Stimulated activated CD4-positive, alpha-beta T cell treated with anti-CD3 and anti-CD28 coated beads, TNF-alpha, amount 100 ng/mL, for 48 hours (primary cell): ENCODE measurements at places on chromosomes 5 and 9.
A peak's percentile ranks its signal among the peaks of the same experiment; 100 is the strongest.

GRCh38 chr5:158165647-158166046, 306.7 kb upstream of the CLINT1 start:
- DNase-seq, result no peak

DNA sequence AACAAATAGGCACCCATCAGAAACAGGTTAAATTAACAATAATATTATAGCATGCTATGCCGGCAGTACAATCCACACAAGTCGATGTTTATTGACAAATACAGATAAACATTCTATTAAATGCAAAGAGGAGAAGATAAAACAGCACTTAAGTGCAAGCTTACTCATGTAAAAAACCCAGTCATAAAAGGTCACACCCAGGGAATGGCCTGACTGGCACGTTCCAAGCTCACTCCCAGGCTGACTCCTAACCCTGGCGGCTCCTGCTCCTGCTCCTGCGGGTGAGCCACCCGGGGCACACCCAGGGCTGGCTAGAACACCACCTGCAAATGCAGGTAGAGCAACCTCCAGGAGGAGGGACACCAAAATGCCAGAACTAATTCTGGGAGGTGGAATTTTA, 66.9 kb downstream of the SEMA4D start:
- DNase-seq, result no peak

DNA sequence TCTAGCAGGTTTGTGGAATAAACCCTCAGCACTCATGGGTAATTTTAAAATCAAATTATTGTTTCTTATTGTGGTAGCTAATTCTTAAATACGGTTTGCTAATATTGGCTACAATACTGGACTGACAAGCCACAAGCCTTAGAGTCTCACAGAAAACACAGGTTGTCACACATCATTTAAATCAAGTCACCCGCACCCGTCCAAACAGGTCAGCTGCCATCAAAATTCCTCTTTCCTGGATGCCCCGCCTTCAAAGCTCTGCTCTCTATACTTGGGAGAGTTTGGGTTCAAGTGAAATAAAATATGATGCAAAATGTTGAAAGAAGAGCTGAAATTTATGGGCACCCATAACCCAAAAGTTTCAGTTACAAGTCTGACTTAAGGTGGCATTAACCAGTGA, 12.3 kb upstream of the SUSD1 start:
- no peak for DNase-seq

DNA sequence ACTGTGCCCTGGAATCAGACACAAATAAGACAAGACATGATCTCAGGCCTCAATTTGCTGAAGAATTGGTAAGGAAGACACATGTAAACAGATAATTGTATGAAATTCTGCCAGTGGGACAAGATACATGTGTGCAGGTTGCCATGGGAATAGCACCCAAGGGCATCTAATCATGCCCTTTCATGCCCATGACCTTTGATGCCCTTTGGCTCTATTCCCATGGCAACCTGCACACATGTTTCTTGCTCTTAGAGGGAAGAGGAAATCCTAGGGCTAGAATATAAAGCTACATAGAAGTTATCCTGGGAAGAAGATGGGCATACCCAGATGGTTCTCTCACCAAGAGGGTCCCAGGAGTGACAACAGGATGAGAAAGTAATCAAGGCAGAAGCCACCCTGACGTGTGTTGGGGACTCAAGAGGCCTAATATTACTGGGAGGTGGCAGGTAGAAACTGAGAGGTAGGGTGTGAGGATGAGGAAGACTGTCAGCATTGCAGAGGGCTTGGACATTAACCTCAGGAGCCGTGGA, 34.4 kb downstream of the P4HA2 start:
- no peak for DNase-seq

GRCh38 chr9:72534931-72535330, 13.5 kb downstream of the TMC1 start:
- no peak for DNase-seq

DNA sequence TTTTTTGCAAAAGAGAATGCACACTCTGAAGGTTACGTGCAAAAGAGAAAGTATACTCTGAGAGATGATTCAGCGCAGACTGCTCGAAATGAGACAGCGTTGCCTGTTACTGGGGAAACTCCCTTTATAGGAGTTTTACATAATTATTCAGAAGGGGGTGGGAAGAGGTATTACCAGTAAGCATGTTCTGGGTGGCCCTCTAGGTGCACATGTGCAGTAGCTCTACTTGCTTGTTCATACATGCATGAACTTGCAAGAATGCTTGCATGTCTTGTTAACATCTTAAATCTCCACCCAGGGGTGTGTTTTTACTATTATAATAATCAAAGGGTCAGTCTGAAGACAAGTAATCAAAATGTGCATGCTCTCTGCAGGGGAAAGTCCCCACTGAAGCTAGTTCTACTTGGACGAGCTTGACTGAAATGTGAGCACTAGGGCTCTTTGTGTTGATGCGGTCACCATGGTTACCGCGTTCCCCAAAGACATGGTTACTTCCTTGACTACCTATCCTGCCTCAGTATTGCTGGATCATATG, 75.5 kb downstream of the SGCD start:
- DNase-seq, result peak; percentile 29

- DNase-seq, result no peak
Observed at GRCh38 chr9:2389404-2389803, 232.2 kb upstream of the VLDLR start.

GRCh38 chr5:140311011-140311467, 8.1 kb upstream of the PFDN1 start:
- DNase-seq, result no peak

DNA sequence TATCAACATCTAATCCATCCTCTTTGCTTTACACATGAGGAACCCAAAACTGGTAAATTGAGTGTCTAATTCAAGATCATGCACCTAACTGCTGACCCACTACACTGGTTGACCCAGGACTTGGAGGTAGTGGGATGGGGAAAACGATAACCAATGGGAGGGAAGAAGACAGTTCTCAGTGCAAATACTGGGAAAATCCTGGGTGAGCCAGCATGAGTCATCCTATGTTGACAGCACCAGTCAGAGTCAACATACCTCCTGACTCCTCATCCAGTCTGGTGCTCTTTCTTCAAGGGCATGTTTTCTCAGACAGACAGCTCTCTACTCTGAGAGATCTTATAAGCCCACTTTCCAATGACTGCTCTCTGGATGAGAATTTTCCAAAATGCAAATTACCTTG, 232.8 kb upstream of the PTGER4 start:
- no peak for DNase-seq

DNA sequence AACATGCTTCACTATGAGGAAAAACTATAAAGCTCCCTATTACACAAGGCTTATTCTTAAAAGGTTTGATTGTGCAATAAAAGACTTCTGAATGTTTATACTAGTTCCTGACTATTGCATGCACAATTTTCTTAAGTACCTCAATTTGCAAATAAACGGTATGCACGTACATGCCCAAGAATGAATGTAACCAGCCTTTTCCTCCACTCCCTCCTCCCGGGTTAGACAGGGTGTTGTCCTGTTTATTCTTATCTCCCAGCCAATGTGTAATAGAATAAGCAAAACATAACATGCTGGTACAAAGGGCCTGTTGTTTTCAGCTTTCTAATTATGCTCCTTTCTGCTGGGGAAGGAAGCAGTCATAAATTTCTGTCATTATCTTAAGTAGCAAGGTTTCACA, 79.1 kb downstream of the AOPEP start:
- no peak for DNase-seq

DNA sequence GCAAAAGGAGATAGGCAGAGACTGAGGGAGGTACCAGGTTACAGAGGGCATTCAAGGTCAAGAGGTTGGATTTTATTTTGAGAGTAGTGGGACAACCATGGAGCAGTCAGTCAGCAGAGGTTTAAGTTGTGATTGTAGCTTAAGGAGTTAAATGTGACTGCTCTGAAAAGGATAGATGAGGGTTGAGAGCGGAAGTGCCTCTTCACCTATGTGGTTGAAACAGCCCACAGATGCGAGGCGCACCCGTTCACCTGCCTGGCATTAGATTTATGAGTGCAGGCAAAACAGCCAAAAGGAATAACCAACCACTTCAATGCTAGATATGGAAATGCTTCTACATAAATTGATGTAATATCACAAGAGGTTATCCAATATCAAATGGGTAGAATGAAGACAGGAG, 8.4 kb downstream of the ZNF474 start:
- DNase-seq, result no peak

DNA sequence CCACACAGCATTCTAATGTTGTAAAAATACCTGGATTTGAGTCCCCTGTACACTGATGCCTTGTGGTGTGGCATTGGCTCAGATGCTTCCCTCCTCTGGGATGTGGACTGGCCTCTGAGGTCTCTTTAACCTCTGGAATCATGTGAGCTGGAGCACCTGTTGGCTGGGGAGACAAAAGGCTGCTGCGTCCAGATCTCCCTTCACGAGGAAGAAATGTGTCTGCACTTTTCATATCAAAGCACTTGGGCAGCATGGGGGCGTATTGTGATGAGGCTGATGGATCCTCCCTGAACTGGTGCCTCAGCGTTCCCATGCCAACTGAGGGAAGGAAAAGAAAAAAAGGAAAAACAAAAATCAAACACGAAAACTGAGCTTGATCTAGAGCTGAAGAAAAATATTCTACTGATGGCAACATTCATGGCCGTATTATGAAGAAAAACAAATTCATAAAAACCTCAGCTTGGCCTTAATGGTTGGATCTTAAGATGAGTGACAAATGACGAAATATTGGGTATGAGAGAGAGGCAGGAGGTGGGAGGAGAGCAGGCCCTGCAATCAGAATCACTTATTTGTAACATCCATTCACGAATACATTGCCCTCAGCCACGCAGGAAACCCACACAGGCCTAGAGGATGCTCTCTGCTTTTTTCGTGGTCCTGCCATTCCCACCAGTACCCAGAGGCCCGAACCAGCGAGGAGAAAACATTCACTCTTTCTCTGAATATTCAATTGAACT, 26.2 kb downstream of the GRIA1 start:
- DNase-seq, result no peak

- DNase-seq, result no peak
Observed at GRCh38 chr5:81140441-81140840, 92.7 kb upstream of the CKMT2 start.

- no peak for DNase-seq
Observed at GRCh38 chr9:89441986-89442385, 55.9 kb downstream of the SEMA4D start.

GRCh38 chr5:31066655-31067328, 126.7 kb upstream of the CDH6 start:
- no peak for DNase-seq

DNA sequence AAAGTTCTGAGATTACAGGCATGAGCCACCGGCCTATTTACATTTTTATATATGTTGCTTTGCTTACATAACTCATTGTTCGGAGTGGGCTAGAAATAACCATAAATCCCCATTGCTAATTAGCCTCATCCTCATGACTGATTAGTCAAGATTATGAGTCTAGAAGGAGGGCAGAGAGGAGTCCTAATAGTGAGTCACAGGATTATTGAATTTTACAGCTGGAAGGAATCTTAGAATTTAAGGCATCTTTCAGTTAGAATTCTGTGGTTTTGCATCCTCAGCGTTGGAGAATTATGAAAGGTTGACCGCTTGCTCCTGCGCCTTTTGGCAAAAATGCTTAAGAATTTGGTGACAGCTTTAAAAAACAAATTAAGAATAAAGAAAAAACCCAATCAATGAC, 2.6 kb upstream of the PBX3 start:
- no peak for DNase-seq

DNA sequence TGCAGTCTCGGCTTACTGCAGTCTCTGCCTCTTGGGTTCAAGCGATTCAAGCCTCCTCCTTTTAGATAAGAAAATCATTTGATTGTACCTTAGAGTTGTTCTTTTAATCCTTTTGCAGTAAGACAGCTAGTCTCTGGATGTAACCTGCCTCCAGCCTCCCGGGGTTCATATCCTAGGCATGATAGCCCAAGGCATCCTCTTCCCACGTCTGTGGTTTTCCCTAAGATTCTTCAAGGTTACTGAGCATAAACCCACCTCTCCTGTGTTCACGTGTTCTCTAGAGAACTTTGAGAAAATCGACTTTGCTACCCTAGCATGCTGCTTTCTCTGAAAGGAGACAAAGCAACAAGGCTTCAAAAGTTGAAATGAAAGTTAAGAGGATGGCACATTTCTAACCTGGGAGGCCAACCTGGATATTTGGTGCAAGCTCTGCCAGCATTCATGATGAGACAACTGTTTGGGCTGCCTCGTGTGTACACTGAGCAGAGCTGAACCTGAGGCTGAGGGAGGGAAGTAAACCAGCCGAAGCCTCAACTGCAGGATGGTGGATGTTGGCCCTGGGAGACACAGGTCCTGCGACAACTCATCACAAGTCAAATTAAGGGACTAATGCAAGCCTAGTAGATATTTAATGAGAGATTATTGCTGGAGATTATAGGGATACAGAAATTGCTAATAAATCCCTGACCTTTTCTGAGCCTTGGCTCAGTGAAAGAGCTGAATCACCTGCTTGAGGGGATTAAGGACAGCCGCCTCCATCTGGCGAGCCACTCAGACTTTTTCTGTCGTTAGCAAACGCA, 261.8 kb downstream of the ARHGAP26 start:
- DNase-seq, result no peak

DNA sequence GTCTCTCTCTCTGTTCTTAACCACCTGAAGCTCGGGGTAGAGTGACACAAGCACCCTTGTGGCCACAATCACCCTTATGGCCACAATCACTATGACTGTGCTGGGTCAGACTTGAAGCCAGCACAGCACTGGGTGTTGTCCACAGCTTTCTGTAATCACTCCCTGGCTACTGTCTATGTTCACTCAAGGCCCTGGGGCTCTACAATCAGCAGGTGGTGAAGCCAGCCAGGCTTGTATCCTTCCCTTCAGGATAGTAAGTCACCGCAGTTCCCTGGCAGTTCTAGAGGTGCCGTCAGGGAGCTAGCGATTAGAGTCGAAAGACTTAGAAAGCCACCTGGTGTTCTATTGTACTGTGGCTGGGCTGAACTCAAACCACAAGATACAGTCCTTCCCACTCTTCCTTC, 44.2 kb downstream of the GDA start:
- no peak for DNase-seq

- no peak for DNase-seq
Observed at GRCh38 chr9:15246708-15247107, 60.3 kb downstream of the TTC39B start.

DNA sequence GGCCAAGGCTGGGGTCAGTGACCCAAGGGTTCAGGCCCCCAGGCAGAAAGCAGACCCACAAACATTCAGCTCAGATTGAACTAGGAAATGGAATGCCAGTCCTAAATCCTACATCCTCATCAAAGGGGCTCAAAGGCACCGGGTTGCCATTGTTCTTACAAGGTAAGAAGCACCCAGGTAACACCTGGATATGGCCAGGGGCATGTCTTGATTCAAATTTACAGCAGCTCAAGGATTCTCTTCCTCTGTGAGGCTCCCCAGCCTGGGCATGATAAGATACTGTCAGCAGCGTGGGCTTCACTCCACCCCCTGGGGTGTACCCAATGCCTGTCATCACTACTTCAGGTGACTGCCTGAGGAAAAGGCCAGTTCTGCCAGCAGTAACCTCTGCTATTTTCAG, 92.1 kb upstream of the FSTL4 start:
- DNase-seq, result no peak

- no peak for DNase-seq
Observed at GRCh38 chr9:30925635-30926034, 1458.8 kb upstream of the ACO1 start.

DNA sequence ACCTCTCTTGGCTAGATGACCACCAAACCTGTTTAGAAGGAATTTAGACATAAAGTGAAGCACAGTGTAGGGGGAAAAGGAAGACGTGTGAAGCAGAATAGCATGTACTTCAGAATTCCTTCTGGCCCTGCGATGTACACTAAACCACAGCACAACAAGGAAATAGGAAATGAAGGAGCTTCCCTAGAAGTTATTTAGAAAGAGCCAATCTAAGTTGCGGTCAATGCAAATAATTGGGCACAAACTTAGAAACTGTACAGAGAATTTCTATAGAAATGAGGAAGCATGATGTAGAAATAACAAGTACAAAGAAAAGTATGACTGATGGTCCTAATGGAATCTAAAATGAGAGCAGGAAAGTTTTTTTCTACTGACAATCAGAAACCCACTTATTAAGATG, 41.5 kb downstream of the ANKRD55 start:
- DNase-seq, result no peak
